Ecto neural progenitor cell (in vitro differentiated cells): ENCODE measurements at places on chromosomes 7 and 10.

- no peak for DNase-seq
Measured at GRCh38 chr7:4274286-4274685, 407.8 kb upstream of the FOXK1 start.

DNA sequence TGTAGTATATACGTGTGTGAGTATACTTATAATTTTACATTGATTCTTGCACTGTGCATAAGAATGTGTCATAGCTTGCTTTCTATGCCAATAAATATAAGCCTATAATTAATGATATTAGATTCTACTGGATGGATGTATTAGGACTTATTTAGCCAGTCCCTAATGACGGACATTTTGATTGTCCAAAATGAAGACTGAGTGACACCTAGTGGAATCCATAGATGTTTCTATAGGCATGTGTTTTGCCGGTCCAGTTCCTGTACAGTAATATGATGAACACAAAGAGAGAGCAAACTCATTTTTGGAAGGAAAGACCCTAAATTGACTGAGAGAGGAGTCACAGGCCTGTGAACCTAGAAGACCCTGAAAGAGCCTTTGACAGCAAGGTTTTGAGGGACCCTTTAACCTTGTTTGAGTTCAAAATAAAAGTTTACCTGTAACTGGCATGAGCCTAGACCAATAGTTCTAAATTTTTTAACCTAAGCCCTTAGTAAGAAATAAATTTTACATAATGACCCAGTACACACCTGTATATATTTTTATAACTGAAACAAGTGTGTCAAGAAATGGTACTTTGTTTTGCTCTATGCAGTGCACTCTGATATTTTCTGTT, 42.4 kb upstream of the AGBL3 start:
- no peak for DNase-seq

DNA sequence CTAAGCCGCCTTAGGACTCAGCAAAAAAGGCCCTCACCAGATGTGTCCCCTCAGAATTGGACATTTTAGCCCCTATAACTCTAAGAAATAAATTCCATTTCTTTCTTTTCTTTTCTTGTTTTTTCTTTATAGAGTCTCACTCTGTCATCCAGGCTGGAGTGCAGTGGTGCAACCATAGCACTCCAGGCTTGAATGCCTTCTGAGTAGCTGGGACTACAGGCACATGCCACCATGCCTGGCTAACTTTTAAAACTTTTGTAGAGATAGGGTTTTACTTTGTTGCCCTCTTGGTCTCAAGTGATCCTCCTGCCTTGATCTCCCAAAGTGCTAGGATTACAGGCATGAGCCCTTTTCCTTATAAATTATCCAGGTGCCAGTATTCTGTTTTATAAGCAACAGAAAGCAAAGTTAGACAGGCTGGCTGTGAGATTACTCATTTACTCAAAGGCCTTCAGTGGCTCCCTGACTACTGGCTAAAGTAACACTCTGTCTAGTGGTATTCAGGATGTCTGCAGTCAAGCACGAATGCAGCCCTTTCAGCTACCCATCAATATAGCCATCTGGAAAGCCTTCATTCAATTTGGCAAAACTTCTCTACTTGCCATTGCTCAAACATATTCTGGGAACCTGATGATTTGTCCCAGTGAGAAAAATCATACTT, 128.6 kb downstream of the ICA1 start:
- DNase-seq = no peak

DNA sequence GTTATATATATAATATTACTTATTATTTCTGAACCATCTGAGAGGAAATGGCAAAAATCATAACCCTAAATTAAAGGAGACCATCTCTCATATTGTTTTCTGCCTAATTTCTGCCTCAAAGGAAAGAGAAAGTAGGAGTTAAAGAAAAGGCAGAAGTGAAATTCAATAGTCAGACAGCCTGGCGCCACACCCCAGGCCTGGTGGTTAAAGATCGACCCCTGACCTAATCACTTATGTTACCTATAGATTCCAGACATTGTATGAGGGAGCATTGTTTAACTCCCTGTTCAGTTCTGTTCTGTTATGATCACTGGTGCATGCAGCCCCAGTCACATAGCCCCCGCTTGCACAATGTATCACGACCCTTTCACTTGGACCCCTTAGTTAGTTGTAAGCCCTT, 24.9 kb upstream of the CHST3 start:
- no peak for DNase-seq

DNA sequence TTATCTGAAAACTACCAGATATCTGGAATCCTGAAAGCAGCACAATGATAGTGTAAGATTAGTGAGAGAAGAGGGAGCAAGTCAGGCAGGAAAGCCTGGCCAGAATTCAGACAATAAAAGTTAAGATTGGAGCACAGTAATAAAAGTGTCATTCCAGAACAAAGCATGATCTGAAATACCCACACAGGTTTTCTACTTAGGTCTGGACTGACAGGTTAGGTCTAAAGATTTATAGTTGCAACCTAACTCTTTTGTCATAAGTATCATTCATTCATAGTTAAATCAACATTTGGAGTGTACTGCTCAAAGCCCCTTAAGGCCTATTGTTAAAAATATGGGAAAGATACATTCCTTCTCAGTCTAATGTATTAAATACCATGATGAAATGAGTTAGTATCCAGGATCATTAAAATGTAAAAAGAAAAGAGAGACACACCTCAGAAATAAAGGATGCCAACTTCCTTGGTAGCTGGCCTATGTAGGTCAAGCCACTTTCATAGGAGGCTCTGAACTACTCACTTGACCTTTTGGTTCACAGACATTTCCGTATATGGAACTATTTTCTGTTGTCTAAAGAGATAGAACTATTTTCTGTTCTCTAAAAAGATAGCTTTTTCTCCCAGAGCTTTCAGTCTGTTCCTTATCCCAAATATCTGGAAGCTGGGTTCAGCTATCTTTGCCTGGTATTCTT, 105.2 kb downstream of the FAS start:
- DNase-seq = no peak

- DNase-seq = no peak
Measured at GRCh38 chr7:1548438-1548831, 7.6 kb downstream of the TMEM184A start.

- DNase-seq = no peak
Measured at GRCh38 chr10:132517951-132518521, 19.6 kb upstream of the INPP5A start.
